ENCODE measurements at places on chromosomes 1 and 21.

DNA sequence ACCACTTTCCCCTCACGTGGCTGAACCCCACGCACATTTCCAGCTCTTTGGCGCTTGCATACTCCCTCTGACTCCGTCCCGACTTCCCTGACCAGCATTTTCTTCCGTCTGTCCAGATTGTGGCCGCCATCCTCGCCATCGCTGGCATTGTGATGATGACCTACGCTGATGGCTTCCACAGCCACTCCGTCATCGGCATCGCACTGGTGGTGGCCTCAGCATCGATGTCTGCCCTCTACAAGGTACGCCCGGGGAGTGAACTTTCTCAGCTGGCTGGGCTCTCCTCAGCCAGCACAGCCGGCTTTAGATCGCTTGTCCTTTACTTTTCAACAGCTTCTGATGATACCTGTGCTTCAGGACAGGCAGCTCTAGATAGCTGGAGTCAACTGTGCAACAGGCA is 56.8 kb upstream of the COA6 start:
- no peak for DNase-seq

- no peak for DNase-seq
Observed at GRCh38 chr1:121418369-121419049, 233.7 kb downstream of the SRGAP2C start.

DNA sequence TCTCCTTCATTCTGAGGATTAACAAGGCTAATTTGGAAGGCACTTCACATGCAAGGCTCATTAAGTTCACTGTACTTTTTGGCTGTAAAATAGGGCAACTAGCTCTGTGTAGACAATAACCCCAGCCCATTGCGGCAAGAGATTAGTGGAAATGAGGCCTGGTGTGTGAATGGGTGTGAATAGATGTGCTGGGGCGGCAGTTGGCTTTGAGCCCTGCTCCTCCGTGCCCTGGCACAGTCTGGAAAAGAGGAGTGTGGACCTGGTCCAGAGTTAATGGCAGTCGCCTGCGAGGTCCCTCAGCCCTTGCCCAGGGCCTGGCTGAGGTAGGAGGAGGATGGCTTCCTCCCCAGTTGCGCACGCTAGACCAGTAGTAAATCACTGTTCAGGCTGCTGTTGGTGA is 4.8 kb downstream of the KISS1 start:
- no peak for DNase-seq

DNA sequence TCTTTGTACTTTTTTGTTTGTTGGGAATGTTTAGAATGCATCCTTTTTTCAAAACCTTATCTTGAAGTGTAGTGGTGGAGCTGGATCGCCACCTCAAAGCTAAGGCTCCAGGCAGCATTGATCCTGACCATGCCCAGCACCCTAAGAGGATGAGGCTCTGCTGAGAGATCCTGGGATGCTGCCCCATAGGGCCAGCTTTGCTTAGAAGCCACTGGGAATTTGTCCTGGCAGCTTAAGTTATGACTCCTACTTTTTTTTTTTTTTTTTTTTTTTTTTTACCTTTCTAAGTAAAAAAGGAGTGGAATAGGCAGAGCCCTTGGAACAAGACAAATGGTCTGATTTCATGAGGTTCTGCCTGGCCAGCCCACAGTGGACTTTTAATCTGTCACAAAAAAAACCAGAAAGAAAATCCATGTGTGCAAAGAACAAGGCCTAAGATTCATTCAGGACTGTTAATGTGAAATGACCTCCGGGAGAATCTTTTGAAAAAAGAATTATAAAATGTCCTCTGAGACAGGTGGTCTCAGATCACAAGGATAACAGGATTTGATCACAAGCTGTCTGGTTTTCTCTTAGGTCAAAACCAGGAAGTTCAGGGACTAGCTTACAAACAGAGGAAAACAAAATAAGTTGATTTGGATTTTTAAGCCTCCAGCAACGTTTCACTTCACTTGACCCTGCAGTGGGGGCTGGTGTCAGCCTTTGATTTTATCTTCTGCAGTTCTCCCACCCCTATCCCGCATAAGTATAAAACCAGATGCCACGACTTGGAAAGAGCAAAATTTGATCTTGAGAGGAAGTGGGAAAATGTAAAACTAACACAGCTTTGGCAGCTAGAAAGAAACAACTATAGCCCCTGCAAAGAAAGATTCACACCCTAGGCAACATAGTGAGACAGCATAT is 25.9 kb upstream of the RAP1A start:
- DNase-seq: no peak

DNA sequence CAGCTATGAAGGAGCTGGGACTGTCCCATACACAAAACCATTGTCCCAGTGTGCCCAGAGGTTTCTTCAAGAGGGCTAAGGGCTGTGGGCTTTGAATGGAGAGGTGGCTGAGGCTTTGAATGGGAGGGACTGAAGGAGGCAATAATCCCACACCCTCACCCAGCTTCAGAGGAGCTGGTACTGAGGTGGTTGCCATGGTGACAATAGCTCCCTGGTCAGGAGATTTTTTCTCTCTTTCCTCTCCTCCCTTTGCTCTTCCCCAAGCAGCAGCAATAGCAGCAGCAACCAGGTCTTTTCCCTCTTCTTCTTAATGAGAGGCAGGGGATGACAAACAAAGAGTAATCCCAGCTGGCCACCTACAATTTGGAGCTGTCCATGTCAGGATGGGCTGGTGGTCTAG is 1.6 kb downstream of the HPCAL4 start:
- no peak for DNase-seq

GRCh38 chr21:38822778-38823238 is 17.1 kb downstream of the ETS2 start:
- DNase-seq: no peak

DNA sequence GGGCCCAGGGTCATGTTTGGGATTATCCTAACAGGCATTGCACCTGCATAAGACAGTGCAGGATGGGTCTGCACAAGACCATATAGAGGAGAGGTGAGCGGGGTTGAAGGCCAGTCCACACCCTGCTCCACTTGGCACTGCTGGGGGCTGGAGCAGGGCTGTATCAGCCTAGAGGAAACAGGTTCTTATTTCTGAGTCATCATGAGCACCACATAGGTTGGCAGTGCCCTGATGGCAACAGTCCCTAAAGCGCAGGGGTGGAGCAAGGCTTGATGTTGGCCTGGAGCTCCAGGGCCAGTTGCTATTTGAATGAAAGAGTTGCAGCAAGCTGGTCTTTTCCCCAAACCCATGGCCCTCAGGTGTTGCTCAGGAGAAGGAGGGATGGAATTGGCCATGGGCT is 29.8 kb upstream of the BMP8B start:
- no peak for DNase-seq

DNA sequence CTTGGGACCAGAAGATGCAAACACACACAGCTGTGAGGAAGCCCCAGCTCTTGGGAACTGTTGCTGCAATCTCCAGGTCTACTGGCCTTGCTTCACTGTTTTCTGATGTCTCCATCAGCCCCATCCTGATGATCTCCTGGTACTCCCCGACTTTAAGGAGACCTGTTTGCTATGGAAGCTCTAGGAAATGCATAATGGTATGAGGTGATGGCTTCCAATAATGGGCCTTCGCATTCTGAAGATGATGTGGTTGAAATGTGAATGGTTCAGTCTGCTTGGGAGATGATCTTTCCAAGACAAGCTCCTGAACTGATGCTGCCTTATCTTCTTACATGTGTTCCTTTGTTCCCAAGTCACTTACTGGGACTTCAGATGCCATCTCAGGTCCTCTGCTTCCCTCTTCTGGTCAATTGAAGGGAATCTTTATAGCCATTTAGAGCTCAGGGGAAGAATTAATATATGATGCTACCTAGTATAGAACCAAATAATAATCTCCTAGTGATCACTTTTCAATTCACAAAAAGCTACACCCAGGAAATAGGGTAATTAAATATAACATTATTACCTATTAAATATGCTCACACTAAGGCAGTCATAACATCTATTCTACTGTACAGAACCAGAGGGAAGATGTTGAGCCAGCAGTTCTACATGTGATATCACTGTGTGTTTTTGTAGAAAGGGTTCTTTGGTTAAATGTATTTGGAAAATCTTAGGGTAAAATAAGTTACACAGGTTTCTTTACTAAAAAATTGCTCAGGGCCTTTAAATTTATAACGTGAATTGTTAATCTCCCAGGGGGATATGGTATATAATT is 73.9 kb upstream of the VTCN1 start:
- no peak for DNase-seq

- DNase-seq: no peak
Observed at GRCh38 chr1:92445865-92446264, 40.9 kb downstream of the GFI1 start.

- no peak for DNase-seq
Observed at GRCh38 chr1:42746436-42747105, 6.5 kb upstream of the CLDN19 start.

GRCh38 chr1:218526198-218526580 is 181.1 kb downstream of the TGFB2 start:
- no peak for DNase-seq

GRCh38 chr21:42540396-42540795 is 26.7 kb downstream of the SLC37A1 start:
- DNase-seq: no peak

- DNase-seq: no peak
Observed at GRCh38 chr1:171610385-171610784, 11.7 kb upstream of the MYOCOS start.

DNA sequence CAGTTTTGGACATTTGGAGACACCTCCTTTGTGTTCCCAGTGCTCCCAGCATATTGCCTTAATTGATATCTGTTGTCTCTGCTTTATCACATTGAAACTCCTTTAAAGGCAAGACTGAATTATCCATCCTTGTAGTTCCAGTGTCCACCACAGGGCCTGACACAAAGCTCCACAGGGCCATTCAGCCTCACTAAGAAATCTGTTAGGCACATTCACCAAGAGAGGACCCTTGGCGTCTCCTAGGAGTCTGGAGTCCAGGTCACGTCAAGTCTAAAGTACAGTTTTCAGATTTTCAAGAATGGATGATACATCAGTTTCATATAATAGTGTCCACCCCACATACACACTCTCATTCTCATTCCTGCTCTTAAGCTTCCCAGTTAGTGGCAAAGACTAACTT is 4.8 kb downstream of the ACP6 start:
- no peak for DNase-seq

- no peak for DNase-seq
Observed at GRCh38 chr1:160646180-160646579, 664 bp downstream of the SLAMF1 start.

- no peak for DNase-seq
Observed at GRCh38 chr1:200771625-200772555, 33.2 kb downstream of the CAMSAP2 start.

GRCh38 chr1:45236136-45236535 is 29.7 kb upstream of the ZSWIM5 start:
- no peak for DNase-seq

GRCh38 chr1:159188375-159188788 is 16.3 kb upstream of the ACKR1 start:
- no peak for DNase-seq

DNA sequence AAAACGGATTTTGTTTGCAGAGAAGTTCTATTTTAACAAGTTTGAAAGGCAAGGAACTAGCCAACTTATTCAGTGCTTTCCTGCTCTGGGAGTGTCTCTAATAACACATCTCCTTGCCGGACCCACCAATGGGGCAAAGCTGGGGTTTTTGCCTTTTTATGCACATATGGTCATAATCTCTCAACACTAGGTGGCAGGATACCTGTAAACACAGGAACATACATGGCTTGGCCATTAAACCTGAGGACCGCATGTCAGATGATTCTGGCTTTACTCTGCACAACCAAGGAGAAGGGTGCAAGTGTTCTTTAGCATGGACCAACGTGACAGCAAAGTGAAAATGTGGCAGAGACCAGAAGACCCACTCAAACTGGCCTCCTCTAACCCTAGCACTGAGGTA is 4.9 kb downstream of the TMEM9 start:
- DNase-seq: no peak

DNA sequence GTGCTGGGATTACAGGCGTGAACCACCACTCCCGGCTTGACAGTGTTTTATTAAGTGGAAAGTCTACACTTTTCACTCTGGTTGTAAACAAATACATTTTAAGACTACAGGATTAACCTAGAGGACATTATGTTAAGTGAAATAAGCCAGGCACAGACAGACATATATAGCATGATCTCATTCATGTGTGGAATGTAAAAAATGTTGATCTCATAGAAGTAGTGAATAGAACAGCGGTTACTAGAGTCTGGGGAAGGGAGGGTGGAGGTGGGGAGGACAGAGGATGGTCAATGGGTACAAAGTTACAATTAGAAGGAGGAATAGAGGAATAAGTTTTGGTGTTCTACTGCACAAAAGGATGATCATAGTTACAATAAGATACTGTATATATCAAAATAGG is 16.9 kb downstream of the CTH start:
- no peak for DNase-seq

DNA sequence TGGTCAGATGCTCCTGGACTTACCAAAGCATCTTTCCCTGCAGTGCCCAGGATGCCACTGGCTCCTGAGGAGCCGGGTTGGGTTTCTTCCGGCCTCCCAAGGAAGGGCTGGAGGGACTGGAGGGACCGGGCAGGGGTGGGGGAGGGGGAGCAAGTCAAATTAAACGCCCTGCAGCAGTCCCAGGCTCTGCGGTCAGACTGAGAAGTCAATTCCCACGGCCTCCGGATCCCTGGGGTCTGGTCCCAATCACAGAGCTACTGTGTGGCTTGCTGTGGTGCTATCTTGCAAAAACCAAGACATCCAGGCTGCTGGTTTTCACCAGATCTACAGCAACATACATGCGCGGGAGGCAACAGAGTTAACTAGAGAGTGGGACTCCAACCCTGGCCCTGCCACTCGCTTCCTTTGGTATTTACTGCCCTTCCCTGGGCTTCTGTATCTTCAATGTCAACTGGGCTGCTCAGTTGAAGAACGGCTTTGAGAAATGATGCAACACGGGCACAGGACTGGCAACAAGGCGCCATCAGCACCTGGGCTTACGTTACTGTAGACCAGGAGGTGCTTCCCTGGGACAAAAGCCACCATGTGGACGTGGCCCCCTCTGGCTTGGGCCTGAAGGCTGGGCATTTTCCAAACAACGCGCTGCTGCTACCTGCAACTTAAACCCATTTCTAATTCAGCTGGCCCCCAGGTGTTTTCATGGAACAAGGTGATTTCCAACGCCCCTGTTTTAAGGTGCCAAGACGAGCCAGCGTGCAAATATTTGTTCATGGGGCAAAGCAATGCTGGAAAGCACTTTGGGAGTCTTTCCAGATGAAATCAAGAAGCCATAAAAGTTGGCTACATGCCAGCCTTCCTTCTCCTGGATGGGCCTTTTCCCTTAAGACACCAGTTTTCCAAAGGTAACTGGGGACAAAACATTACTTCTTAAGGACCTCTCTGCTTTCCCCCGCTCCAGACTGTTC is 11.5 kb downstream of the RCC2 start:
- no peak for DNase-seq

DNA sequence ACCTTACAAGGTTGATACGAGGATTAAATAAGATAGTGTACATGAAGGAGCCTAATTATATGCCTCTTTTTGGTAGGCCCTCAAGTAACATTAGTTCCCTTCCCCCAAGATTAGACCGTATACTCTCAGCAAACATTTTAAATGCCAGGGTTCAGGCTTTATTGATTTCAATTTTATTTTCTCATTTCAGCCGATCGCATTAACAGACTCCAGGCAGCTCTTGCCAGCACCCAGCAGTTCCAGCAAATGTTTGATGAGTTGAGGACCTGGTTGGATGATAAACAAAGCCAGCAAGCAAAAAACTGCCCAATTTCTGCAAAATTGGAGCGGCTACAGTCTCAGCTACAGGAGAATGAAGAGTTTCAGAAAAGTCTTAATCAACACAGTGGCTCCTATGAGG is 104.4 kb upstream of the BMP8A start:
- no peak for DNase-seq
